ENCODE measurements at places on chromosomes 2 and 18. TPM values are rescaled to one million over a fixed set of nuclear protein-coding genes. Genes with fewer than 3 reads are reported as not detected.

PROC gene
- total RNA-seq, result not detected

ALPI gene
- not detected for total RNA-seq

CKAP2L gene
- 3.4 TPM for total RNA-seq

TTN gene
- total RNA-seq, result 2.5 TPM

MLPH gene
- total RNA-seq, result not detected

NXPH2 gene
- total RNA-seq, result not detected

CLIP4 gene
- total RNA-seq, result 88.0 TPM

GPAT2 gene
- total RNA-seq, result 2.3 TPM

ABCG8 gene
- total RNA-seq, result not detected

DNA sequence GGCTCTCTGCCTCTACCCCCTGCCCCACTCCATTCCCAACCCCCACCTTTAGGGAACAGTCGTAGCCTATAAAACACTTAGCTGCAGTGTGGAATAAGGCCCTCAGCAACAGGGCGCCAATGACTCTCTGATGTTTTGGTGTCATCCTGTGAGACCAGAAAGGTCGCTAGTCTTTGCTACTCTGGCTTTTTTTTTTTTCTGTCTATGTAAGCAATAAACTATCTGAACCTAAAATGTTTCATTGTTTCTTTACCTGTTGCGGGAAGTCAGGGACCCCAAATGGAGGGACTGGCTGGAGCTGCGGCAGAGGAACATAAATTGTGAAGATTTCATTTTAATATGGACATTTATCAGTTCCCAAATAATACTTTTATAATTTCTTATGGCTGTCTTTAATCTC lies 154.6 kb downstream of the COPS8 start:
- no peak overlapping the region for H3K27ac ChIP-seq

GRCh38 chr18:51133580-51134160 lies 63.8 kb downstream of the MEX3C start:
- no peak overlapping the region for H3K4me3 ChIP-seq
- no peaks in the 10 kb centered on the region for H3K27me3 ChIP-seq
- no peaks in the 10 kb centered on the region for H3K36me3 ChIP-seq
- no peak for DNase-seq
- H3K4me1 ChIP-seq, result peaks cover 4% of the 10 kb centered on the region

DNA sequence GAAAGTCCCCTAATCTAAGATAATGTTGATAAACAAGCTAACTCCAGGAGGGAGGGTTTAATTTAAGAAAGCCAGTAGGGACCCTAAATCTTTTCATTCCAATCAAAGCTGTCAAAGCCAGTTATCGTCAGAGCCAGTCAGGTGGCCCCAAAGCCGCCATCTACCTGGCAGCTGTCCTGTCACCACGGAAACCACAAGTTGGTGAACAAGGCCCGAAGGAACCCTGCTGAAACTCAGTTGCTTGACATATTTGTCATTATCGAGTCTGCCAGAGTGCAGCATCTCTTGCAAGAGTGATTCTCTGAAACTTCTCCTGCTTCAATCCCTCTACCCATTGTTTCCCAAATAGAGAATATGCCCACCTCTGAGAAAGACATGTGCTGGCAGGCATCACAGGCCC lies 30.8 kb upstream of the POLE4 start:
- no peak for DNase-seq
- peaks cover 3% of the 10 kb centered on the region for H3K4me1 ChIP-seq
- no peaks in the 10 kb centered on the region for H3K36me3 ChIP-seq
- H3K27ac ChIP-seq, result no peak overlapping the region
- no peaks in the 10 kb centered on the region for H3K27me3 ChIP-seq

DNA sequence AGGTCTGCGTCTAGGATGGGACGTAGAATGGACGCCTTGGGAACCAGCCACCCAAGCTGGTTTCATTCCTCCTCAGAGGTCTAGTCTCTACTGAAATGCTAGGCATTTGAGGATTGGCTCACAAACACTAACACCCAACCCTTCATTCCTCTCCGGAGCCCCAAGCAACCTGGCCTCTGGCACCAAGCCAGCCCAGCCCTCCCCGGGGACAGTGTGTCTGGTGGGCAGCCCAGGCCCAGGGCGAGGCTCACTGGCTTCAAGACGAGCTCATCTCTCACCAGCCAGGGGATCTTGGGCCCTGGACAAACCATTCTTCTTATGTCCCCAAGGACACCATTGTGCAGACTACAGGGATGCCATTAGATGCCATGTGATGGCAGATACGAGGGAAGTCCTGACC lies 182.5 kb downstream of the CTIF start:
- DNase-seq, result no peak
- H3K27me3 ChIP-seq, result no peaks in the 10 kb centered on the region
- no peak overlapping the region for H3K27ac ChIP-seq
- H3K4me1 ChIP-seq, result peaks cover 5% of the 10 kb centered on the region

DNA sequence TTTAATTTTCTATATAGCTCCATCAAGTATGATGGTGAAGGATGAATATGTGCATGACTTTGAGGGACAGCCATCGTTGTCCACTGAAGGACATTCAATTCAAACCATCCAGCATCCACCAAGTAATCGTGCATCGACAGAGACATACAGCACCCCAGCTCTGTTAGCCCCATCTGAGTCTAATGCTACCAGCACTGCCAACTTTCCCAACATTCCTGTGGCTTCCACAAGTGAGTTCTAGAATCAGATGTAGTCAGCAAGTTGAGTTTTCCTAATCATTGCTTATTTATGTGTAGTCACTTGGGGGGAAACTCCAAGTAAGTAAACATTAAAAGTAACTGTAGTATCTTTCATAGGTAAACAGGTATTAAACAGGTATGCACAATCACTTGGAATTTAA lies 24.8 kb downstream of the SMAD4 start:
- H3K27ac ChIP-seq, result no peak overlapping the region
- no peak overlapping the region for H3K4me3 ChIP-seq
- no peak for DNase-seq
- no peaks in the 10 kb centered on the region for H3K27me3 ChIP-seq
- H3K4me1 ChIP-seq, result no peaks in the 10 kb centered on the region

DNA sequence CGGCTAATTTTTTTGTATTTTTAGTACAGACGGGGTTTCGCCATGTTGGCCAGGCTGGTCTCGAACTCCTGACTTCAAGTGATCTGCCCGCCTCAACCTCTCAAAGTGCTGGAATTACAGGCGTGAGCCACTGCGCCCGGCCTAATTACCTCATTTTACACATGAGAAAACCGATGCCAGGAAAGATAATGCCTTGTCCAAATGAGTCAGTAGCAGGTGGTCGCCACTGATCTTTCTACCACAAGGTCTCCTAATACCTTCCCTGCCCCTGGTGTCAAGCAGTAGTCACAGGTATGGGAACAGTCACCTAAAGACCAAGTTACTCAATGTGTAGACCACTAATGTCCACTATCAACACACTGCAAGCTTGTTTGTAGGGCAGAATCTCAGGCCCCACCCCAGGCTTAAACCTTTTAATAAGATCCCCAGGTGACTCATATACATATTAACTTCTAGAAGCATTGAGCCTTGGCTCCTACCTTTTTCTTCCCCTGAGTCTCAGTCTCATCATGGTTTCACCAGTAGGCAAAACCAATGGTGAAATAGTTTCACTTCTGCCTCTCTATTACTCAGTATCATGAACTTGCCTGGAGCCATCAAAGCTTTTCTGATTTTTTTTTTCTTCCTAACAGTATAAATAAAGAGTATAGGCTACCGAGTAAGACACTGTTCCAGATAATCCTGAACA lies 6.9 kb upstream of the EPB41L5 start:
- H3K27me3 ChIP-seq, result no peaks in the 10 kb centered on the region
- no peaks in the 10 kb centered on the region for H3K4me1 ChIP-seq
- no peak for DNase-seq
- no peak overlapping the region for H3K4me3 ChIP-seq

- no peak overlapping the region for H3K27ac ChIP-seq
- H3K27me3 ChIP-seq, result no peaks in the 10 kb centered on the region
- H3K4me3 ChIP-seq, result no peak overlapping the region
- DNase-seq, result no peak
These were observed 414.8 kb upstream of the ID2 start for GRCh38 chr2:8267048-8267447.

DNA sequence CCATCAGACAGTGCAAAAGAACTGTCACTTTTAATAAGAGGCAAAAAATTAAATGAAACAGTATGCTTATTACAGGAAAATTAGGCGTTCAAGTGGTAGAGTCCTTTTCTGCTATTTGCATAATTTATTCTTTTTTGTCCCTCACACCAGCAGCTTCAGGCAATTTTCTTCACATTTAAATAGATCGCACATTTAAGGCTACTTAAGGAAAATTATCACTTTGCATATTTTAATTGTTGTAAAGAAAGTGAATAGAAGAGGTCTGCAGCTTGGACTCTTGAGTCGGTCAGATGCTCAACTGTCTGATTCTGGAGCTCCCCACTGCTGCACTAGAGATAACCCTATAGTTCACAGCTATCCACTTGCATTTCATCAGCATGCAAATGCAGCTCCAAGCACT lies 141.3 kb downstream of the FIGN start:
- H3K4me1 ChIP-seq, result no peaks in the 10 kb centered on the region
- no peak overlapping the region for H3K27ac ChIP-seq
- H3K27me3 ChIP-seq, result no peaks in the 10 kb centered on the region
- DNase-seq, result no peak

DNA sequence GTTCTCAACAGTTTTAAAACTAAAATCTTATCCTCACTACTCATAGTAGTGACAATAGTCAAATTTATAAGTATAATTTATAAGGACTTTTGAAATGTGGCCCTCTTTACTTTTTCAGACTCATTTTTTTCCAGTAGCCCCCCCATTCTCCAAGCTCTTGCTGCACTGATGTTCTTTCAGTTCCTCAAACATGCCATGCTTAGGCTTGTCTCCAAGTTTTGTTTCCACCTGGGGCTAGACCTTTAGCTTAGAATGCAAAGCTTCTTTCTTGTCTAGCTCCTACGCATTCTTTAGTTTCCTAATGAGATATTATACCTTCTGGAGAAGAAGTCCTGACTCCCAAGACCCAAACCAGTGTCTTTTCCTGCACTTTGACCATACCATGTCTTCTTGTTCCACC lies 222.6 kb downstream of the NOL4 start:
- no peak for DNase-seq
- no peak overlapping the region for H3K4me3 ChIP-seq
- H3K27me3 ChIP-seq, result no peaks in the 10 kb centered on the region
- H3K27ac ChIP-seq, result no peak overlapping the region
- H3K36me3 ChIP-seq, result no peaks in the 10 kb centered on the region
- no peaks in the 10 kb centered on the region for H3K4me1 ChIP-seq

GRCh38 chr2:71554028-71554705 lies 100.8 kb downstream of the DYSF start:
- DNase-seq, result no peak
- peaks cover 2% of the 10 kb centered on the region for H3K36me3 ChIP-seq
- no peaks in the 10 kb centered on the region for H3K27me3 ChIP-seq

DNA sequence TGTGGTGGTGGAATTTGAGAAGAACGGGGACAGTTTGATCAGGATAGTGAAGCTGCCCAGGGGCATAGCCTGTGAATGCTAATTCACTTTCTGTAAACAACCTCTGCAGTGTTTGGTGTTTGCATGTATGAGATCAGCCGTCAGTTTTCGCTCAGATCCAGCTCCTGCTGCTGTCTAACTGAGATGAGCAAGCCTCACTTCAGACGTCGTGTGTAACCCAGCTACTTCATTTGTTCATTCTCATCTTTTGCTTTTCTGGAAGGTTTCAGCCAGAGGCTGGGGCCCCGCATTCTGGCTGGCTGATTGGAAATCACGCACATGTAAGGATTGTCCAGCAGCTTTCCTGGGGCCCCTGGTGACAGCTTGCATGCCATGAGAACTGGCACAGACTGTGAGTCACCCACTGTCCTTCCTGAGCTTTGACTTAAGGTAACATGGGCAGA lies 48.9 kb downstream of the LDLRAD4 start:
- H3K27me3 ChIP-seq, result no peaks in the 10 kb centered on the region
- H3K4me1 ChIP-seq, result peaks cover 3% of the 10 kb centered on the region
- no peak overlapping the region for H3K27ac ChIP-seq
- H3K36me3 ChIP-seq, result no peaks in the 10 kb centered on the region
- no peak overlapping the region for H3K4me3 ChIP-seq

GRCh38 chr18:2914881-2915240 lies 68.1 kb downstream of the EMILIN2 start:
- H3K4me3 ChIP-seq, result no peak overlapping the region
- peaks cover 66% of the 10 kb centered on the region for H3K36me3 ChIP-seq
- H3K4me1 ChIP-seq, result peaks cover 6% of the 10 kb centered on the region
- no peak overlapping the region for H3K27ac ChIP-seq

DNA sequence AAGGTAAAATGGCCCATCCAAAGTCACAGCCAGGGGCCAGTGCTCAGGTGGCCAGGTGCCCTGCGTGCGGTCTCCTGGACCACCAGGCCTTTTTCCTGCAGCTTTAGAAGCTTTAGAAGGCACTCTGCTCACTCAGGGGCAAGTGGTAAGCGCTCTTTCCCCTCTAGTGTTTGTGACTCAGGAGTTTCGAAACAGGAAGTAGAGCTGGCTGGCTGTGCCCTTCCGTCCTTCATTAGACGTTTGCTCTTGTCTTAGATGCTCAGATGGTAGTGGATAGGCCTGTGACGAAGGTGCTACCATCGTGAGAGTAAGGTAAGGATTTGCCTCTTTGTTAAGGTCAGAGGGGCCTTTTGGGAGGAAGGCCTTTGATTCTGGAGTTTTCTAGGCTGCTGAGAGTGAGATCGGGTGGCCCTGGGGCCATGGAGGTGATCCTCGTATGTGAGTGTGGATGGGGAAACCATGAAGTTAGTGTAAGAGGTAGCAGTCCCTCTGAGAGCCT lies at the start of gene CASP8:
Gene CASP8, plus strand, starts transcription at position 235 of the 499 bp plus-strand sequence. CDS start 5,951 bp downstream, outside the sequence.
- H3K27ac ChIP-seq, result peak within 1 kb of the TSS; percentile 98
- H3K27me3 ChIP-seq, result no peaks in the 10 kb centered on the region
- no peaks in the 10 kb centered on the region for H3K36me3 ChIP-seq

DNA sequence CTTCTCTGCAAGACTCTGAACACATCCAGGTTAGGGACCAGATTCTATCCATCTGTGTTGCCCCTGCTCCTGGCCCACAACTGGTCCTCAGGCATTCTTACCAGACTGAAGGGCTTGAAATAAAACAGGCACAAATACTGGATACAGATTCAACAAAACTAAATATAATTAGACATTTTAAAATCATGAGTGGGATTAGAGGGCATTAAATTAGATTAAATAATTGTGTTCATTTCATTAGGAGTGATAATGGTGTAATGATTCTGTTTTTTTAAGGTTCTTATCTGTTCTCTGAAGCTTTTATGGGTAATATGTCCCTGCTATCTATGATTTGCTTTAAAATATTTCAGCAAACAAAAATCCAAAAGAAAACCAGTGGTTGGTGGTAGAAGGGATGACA lies 226.5 kb downstream of the IRS1 start:
- H3K4me1 ChIP-seq, result no peaks in the 10 kb centered on the region
- H3K36me3 ChIP-seq, result no peaks in the 10 kb centered on the region
- H3K27ac ChIP-seq, result no peak overlapping the region
- H3K27me3 ChIP-seq, result no peaks in the 10 kb centered on the region
- no peak overlapping the region for H3K4me3 ChIP-seq
- DNase-seq, result no peak

- H3K4me3 ChIP-seq, result no peak overlapping the region
- DNase-seq, result no peak
- no peak overlapping the region for H3K27ac ChIP-seq
- H3K4me1 ChIP-seq, result no peaks in the 10 kb centered on the region
These were observed 221.1 kb upstream of the NRP2 start for GRCh38 chr2:205461169-205461568.
